CD4-positive, alpha-beta T cell treated with Interleukin-15 for 1 hour (primary cell): ENCODE measurements at places on chromosomes 4 and X.

GRCh38 chrX:24963823-24964222, 51.9 kb downstream of the ARX start:
- DNase-seq = no peak

DNA sequence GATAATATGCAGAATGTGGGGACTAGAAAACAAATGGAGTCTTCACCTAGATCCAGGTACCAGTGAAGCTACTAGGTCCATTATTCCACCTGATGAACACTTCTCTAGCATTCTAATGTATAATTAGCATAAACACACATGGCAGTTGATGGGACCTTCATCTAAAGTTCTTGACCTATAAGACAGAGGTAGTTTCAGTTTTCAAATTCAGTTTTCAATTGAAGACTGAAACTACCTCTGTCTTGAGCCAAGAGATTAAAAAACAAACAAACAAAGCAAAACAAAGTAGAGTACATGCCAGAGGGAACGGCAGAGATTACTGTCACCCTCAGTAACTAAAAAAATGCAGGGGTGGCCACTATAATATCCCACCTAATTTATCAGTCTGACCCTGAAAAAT, 199.9 kb upstream of the NEIL3 start:
- no peak for DNase-seq

GRCh38 chrX:108025954-108026600, 18.8 kb upstream of the VSIG1 start:
- no peak for DNase-seq

- DNase-seq = no peak
Measured at GRCh38 chrX:120839491-120839890, 36.2 kb downstream of the CT47B1 start.

- DNase-seq = no peak
Measured at GRCh38 chr4:123974386-123975149, 578.0 kb downstream of the SPRY1 start.

- no peak for DNase-seq
Measured at GRCh38 chrX:156000361-156000926, 2.9 kb downstream of the IL9R start.

GRCh38 chr4:128161138-128161537, 100.0 kb downstream of the LARP1B start:
- no peak for DNase-seq

DNA sequence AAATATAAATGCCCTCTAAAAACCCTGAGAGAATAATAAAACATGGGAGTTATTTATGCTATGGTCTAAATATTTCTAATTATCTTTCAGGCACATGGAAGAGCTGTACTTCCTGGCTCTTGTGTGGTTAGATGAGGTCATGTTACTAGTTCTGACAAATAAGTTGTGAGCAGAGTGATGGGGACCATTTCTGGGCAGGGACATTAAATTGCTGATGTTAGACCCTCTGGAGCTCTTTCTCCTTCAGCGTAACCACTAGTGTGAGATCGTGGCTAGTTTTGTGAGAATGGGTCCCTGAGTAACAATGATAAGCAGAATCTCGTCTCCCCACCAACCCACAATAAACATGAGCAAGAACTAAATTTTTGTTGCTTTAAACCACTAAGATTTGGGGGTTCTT, 108.0 kb downstream of the MAML3 start:
- no peak for DNase-seq

- peak; percentile 80 for DNase-seq
Measured at GRCh38 chrX:64394874-64395567, at the start of gene MTMR8. Gene MTMR8 (minus strand): TSS chrX:64395452. CDS start chrX:64395363, 89 bp downstream.
